ENCODE measurements at places on chromosomes 16 and 17.
A peak's percentile ranks its signal among the peaks of the same experiment; 100 is the strongest.

DNA sequence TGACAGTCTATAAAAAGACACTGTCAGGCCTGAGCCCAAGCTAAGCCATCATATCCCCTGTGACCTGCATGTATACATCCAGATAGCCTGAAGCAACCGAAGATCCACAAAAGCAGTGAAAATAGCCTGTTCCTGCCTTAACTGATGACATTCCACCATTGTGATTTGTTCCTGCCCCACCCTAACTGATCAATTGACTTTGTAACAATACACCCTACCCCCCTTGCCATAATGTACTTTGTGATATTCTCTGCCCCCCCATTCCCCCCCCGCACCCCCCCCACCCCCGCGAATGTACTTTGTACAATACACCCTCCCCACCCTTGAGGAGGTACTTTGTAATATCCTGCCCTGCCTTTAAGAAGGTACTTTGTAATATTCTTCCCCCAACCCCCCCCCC, 82.2 kb upstream of the MED13 start:
- DNase-seq = no peak

GRCh38 chr16:17403156-17403809, 67.5 kb downstream of the XYLT1 start:
- DNase-seq = no peak

GRCh38 chr16:82138478-82139285, 31.3 kb downstream of the MPHOSPH6 start:
- no peak for DNase-seq

DNA sequence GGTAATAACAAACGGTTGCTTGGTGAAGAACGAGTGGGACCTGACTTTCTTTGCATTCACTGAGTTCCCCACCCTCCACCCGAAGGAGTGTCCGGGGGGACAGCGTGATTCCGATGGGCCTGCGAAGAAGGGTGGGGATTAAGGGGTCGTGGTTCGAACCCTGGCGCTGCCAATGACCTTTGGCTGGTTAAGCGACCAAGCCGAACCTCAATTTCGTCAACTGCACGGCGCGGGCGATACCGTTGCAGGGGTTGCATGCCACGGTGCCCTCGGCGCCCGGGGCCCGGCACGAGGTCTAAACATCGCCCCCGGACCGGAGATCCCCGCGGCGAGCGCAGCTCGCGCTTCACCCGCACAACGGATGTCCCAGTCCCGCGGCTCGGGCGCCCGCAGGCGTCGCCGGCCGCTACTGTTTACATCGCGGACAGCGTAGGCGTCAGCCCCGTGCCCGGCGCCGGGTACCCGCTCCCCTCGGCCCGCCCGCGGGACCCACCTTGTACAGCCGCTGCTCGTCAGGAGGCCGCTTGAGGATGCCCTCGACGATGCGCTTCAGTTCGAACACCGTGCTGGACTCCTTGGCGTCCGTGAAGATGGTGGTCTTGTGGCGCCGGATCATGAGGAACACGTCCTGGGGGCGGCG, 460 bp downstream of the ELOB start:
- no peak for DNase-seq

DNA sequence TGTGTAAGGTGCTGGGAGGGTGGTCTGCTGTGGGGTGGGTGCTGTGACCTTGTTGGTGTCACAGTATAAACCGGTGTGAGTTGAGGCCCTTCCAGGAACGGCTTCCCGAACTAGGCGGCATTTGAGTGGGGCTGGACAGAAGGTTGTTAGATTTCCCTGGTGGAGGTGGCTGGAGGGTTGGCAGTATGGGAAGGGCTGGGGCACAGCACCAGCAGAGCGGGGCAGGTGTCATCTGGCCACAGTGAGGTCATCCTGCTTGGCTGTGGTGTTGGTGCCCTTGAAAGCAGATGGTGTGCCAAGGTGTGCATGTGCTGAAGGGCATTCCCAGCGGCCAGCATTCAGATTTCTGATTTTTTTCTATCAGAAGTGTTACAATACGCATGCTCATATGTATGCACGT, 28.1 kb downstream of the BANP start:
- no peak for DNase-seq

DNA sequence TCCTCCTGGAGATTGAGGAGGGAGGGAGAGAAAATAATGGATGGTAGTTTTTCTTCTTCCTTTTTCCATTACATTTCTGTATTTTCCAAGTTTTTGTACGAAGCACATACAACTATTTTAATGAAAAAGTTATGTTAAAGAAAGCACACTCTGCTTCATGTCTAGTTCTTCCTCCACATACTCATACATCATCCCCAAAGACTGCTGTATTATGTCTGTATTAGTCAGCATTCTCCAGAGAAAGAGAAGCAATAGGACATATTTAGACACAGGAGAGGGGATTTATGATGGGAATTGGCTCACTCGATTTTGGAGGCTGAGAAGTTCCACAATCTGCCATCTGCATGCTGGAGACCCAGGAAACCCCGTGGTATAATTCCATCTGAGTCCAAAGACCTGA, 10.1 kb upstream of the ACSM2A start:
- DNase-seq = no peak

DNA sequence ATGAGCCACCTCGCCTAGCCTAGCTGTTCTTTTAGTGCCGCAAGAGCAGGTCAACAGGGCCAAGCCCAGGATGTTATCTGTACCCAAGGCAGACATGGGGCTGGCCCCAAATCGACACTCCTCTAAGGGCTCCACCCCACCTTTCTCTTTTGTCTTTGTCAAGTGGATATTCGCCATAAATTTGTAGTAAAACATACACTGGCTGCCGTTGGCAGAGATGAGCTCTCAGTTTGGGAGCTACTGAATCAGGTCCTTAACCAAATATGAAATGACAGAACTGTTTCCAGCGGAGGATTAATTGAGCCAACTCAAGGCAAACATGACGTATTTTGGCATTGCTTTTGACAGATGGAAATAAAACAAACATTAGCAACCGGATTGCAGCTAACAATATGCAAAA, 556.9 kb upstream of the CDH5 start:
- no peak for DNase-seq

DNA sequence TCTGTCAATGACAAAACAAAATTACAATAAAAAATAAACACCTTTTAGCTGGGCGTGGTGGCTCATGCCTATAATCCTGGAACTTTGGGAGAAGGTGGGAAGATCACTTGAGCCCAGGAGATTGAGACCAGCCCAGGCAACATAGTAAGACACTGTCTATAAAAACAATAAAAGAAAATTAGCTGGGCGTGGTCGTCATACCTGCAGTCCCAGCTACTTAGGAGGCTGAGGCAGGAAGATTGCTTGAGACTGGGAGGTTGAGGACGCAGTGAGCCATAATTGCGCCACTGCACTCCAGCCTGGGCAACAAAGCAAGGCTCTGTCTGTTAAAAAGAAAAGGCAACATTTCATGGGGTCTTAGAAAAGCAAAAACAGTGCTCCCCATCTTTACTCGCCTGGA, 32.7 kb downstream of the EMP2 start:
- no peak for DNase-seq

GRCh38 chr17:30291543-30292285, at the start of gene BLMH:
Gene BLMH, minus strand, starts transcription at chr17:30291944. Its CDS starts 125 bp downstream, at chr17:30291819.
- no peak for DNase-seq

GRCh38 chr16:31568577-31569359, 41.1 kb downstream of the AHSP start:
- no peak for DNase-seq

DNA sequence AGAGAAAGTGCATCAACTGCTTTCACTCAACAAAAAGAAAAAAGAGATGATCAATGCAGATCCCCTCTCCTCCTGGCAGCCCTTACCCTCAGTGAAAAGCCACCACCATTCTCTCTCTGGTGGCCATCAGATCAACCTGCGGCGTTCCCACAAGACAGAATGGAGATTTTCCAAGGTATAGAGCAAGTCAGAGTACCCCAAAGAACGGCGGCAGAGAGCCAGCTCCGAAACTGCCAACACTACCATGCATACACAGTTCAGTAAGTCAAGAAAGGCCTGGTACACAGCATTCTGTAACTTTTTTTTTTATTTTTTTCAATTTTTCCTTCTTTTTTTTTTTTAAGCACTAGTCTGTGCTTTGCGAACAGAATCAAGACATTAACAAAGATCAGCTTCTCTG, 30.6 kb downstream of the STH start:
- no peak for DNase-seq

- no peak for DNase-seq
Observed at GRCh38 chr17:78924481-78925151, 571 bp downstream of the TIMP2 start.

DNA sequence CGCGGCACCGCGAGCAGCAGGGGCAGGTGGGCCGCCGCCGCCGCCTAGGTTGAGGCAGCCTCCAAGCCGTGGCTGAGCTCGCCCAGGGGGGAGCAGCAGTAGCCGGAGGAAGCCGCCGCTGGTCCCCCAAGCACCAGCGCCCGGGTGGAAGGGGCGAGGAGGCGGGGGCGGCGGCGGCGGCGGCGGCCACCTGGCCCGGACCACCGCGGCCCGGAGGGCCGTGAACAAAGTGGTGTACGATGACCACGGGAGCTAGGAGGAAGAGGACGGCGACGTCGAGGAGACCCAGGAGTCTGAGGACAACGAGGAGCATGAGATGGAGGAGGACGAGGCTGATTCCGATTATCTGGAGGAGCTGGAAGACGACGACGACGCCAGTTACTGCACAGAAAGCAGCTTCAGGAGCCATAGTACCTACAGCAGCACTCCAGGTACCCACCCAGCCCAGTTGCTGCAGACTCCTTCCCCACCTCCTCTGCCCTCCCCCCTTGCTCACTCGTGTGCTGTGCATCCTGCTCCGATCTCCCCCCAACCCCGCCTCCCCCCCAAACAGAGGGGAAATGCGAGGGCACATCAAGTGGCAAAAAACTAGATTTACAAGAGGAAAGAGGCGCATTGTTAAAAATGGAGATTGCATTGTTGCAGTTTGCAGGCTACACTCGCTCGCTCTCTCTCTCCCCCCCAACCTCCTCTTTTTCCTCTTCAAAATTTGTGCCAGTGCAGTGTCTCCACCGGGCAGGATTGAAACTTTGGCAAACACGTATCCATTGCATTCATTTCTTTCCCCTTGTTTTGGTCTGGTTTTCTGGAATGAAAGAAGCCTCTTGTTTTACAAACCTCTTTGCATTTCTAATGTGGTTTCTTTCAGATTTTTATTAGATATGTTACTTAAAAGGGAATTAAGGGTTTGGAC, 41.8 kb upstream of the AMZ2 start:
- no peak for DNase-seq

DNA sequence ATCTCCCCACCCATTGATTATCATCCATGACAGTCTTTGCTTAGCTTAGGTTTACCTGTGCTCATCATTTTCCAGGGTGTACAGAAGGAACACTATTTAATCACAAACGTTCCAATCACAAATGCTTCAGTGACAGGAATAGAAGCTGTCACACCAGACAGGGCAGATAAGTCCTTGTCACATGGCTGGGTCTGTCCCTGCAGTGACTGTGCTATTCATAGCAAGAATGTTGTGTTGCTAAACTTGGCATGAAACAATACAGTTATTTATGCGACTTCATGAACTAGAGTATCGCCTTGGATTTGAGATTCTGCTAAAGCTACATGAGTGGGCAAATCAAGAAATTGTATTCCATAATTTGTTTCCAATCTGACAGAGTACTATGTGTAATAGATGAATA, 108.4 kb downstream of the CDH13 start:
- DNase-seq = no peak

- peak; percentile 97 for DNase-seq
Observed at GRCh38 chr17:8189711-8190477, at the start of gene BORCS6. Gene BORCS6, minus strand, starts transcription at chr17:8190180. Its CDS starts 40 bp downstream, at chr17:8190140.

- no peak for DNase-seq
Observed at GRCh38 chr17:83008186-83008510, 71.3 kb upstream of the METRNL start.

GRCh38 chr16:50816901-50817555, 75.1 kb downstream of the CYLD start:
- DNase-seq = no peak

- DNase-seq = no peak
Observed at GRCh38 chr16:17291289-17291688, 179.5 kb downstream of the XYLT1 start.

GRCh38 chr16:3086596-3087242, 12.4 kb downstream of the ZSCAN10 start:
- no peak for DNase-seq

DNA sequence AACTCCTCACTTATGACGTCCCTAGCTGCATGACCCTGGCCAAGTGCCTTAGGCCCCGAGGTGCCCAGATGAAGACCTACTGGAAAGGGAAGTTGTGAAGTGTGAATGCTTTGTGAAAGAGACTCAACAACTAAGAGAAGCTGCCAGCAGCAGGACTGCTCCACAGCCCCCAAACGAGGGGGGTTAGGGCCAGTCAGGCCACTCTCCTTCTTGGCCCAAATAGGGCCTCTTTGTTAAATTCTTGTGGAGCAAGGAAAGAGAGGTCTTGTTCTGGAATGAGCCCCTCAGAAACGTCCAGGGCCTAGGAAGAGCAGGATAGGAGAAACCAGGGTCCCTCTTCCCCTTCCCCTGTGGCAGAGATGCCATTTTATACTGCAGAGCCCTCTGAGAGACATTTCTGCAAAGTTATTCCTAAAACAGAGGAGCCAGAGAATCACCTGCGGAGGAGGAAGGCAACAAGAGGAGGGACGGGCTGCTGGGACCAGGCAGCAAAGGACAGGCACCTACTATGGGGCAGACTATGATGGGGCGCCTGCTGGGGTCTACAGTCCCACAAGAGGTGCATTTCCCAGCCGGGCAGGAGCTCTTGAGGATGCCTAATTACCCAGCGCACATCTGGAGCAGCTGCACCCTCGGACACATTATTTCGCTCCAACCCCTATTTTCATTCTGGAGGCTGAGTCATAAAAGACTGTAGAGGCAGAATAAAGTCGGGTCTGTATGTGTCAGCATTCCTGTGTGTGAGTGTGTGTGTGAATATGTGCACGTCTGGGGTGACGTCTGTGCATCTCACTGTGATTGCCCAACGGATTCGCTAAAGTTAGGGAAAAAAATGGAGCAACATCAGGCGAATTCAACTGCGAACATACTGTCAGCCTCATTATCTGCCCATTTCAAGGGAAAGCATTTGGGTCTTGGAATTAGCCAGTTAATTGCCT, 11.4 kb upstream of the HOXB9 start:
- DNase-seq = no peak

- DNase-seq = no peak
Observed at GRCh38 chr16:87459027-87459426, 33.8 kb downstream of the ZCCHC14 start.

- no peak for DNase-seq
Observed at GRCh38 chr17:81440511-81441244, 45.4 kb downstream of the BAHCC1 start.

DNA sequence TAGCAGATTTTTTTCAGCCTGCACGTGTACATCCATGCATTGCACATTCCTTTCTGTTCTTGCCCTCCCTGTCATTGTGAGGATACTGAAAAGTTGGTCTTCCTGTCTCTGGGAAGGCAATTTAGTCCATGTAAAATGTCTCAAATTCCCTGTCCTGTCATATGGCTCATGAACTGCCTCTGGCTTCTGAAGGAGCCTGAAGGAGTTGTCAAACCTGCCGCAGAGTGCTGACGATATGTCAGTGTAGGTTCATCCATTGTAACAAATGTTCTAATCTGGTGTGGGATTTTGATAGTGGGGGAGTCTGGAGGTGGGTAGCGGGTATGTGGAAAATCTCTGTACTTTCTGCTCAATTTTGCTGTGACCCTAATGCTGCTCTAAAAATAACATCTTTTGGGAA, 59.6 kb downstream of the YPEL2 start:
- DNase-seq = no peak

- DNase-seq = no peak
Observed at GRCh38 chr17:67353161-67353560, 13.2 kb downstream of the PSMD12 start.

- no peak for DNase-seq
Observed at GRCh38 chr17:34851961-34852540, 109.2 kb downstream of the CCT6B start.

- peak; percentile 35 for DNase-seq
Observed at GRCh38 chr16:58236231-58236690, 38.4 kb upstream of the CSNK2A2 start.

- no peak for DNase-seq
Observed at GRCh38 chr17:4664230-4664629, 22.8 kb upstream of the ALOX15 start.

All from HS-27A (cell line).